ENCODE measurements at places on chromosomes 7 and 10.

DNA sequence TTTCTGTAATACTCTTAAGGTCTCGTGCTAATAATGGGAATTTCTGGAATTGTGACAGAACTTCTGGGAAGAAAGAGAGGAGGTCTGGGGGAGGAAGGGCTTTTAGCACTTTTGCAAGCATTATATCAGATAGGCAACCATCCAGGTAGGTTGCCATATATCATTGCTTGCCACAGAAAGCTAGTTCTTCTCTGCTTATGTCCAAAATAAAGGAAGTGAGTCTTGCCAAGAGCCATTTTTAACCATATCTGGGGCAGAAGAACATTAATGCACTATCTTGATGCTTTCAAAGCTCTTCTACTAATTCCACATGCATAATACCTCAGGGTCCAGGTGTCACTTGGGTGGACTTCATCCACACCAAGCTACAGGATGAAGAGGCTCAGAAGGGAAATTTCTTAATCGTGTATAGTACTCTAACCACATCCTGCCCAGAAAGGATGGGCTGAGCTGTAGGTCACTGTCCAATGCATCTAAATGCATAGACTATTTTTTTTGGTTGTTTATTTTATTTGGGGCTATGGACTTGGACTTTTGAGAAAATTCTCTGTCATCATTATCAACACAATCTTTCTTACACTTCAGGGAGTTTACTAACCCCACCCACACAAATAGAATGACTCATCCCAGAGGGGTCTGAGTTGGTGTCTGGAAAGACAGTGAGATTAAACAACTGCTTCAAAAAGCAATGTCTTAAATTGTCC lies 68.9 kb upstream of the ADO start:
- DNase-seq, result no peak

DNA sequence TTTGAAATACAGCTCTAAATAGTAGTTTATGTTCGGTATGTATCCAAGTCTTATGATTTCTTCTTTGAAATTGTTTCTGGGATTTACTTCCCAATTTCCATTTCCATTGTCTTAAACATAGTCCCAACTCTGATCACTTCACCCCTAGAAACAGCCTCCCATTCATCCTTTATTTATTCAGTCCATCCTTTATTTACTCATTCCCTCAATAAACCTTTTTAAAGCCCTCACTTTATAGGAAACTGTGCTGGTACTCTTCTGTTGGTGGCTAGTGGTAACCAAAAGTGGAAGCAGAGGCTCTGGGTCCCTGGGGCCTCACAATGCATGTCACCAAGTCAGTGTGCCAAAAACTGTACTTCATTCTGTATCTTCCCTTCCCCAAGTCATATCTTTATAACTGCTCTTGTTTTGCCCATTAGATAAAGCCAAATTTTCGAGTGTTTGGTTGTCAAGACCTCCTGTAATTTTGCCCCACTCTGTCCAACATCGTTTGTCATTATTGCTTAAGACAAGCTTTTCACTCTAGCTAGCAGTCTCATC lies 3.9 kb upstream of the EPC1 start:
- no peak for DNase-seq

DNA sequence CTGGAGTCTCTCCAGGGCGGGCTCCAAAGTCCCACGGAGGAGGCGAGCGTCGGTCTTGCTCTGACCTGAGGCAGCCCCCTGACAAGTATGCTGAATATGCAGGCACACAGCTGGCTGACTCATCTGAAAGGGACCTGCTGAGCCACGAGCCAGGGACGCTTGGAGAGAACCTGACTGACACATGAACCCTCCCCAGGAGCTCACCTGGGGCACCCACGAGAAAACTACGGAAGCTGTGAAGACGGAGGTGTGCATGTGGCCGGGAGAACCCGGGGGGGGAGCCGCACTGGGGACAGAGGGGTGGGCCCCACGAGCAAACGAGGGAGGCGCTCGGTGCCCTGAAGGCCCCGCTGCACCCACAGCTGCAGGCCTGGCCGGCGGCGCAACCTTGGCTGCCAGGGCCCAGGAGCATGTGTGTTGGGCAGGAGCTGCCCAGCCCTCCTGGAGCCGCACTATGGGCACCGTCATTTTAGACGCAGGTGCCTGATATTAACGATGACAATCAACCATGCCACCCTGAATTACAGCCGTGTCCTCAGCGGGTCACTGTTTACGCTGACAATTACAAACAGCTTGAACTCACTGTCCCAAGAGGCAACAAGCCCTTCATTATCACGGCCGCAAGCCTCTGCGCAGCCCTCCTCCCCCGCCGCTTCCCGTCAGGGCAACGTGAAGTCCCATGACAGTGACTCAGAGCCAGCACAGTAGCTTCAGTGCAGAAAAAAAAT lies 64.7 kb downstream of the DIP2C start:
- no peak for DNase-seq

GRCh38 chr7:4277936-4278335 lies 404.2 kb upstream of the FOXK1 start:
- no peak for DNase-seq

- no peak for DNase-seq
Observed at GRCh38 chr7:158943713-158944112, 87.4 kb downstream of the DYNC2I1 start.

GRCh38 chr7:31640381-31640780 lies 46.6 kb upstream of the PPP1R17 start:
- no peak for DNase-seq

DNA sequence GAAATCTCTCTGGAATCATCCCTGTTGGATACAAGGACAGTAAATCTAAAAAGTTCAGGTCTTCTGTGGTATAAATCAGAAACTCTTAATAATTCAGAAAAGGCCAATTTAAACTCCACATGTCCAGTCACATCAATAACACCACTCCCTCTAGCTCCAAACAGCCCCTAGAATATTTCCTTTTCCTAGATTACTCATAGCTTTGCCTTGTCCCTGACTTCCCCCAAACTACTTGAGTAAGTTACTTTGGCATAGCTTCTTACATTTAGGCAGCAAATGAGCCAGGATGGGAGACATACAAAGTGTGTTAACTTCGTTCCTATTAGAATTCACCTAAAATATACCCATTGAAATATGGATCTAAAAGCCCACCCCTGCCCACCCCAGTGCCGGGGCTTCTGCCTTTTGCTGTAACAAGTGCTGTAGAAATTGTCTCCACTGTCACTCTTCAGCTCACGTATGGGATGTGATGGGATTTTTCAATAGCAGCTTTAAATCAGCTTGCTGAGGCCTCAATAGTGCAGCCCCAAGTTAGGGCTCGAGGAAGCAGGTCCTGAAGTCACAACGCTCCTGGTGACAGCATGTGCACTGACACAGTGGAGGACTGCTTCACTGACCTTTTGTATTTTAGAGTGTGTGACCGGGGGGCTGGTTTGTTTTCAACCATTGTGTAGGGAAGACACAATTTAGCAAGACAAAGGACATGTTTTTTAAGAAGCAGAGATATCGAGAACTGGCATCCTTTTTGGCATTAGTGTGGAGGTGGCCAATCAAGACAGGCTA lies 218.2 kb upstream of the KMT2E start:
- no peak for DNase-seq

GRCh38 chr7:30931161-30931928 lies 19.7 kb downstream of the AQP1 start:
- DNase-seq, result no peak

DNA sequence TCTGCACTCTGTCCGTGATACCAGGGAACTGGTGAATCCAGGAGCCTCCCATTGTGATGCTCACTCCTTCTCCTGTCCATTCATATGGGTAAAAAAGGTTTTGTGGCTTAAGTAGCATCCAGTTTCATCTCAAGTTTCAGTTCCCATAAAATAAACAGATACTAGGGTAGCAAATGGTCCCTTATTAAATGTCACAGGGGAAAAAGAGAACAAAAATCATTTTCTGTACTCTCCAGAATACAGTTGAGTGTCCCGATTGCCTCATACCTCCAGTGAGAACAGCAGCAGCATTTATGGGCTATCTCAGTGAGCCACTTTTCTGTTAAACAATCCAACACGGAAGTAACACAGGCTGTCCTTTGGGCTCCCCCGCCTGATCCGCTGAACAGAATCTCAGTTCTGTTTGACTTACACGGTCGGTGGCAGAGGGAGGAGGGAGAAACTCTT lies 179.6 kb downstream of the CELF2 start:
- DNase-seq, result no peak

- DNase-seq, result no peak
Observed at GRCh38 chr7:47444376-47445098, 137.4 kb downstream of the TNS3 start.

- DNase-seq, result no peak
Observed at GRCh38 chr10:101793526-101793925, 10.3 kb upstream of the NPM3 start.

DNA sequence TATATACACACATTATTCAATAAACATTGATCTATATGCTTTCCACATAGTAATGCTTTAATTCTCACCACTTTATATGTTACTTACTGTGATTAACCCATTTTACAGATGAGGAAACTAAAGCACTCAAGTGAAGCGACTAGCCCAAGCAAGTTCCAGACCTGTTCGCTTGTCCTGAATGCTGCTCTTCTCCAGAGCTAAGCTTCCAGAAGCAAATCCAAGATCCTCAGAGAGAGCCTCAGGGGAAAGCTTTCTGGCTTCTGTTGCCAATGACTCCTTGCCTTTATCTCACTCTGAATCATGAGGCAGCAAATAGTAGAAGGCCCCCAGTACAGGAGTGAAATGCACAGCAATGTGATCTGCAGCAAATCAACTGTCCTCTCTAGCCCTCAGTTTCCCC lies 32.2 kb downstream of the XPNPEP1 start:
- DNase-seq, result no peak

- no peak for DNase-seq
Observed at GRCh38 chr10:76041551-76041950, 610.1 kb downstream of the LRMDA start.

- no peak for DNase-seq
Observed at GRCh38 chr7:18354108-18355085, 141.2 kb upstream of the HDAC9 start.

DNA sequence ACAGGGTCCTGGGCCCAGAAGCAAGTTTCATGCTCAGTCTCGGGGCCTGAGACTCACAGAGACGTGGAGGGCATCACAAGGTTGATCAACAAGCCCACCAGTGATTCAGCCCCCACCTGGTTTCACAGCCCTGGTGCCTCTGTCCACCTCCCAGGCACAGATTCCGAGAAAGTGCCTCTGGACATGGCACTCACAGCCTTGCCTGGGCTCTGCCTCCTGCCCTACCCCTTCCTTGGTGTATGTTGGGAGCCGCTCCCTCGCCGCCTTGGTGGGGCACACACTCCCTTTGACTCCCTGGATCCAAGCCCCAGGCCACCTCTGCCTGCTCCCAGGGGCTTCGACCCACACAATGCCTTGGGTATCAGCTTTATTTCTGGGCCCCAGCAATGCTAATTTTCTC lies 200.8 kb upstream of the PPP2R2D start:
- no peak for DNase-seq

GRCh38 chr7:40202851-40203250 lies 68.0 kb downstream of the SUGCT start:
- DNase-seq, result no peak

DNA sequence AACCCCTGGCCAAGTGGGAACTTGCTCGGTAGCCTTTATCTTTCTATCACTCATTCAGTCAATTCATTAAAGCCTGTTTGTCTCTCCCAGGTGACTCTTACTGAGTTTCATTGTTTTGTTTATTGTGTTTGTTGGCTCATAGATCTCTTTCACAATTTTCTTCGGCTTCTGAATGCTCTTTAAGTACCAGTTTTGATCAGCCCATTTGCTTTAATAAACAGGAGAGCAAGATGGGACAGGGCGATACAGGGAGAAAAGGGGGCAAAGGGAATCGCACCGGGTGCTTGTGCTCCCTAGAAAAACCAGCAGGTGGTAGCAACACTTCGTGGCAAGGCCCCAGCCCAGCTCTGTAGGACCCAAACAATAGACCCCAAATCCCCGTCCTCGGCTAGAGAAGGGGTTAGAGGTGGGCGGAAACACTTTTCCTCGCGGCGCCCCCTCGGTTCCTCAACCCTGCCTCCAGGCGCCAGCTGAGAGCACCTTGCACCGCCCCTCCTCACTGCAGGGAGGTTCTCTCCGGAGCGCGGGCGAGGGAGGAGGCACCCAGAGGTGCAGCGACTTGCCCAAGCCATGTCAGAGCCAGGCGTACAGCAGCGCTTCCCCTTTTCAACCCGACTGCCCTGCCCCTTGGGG lies 1.0 kb upstream of the EPHB6 start:
- DNase-seq, result no peak

DNA sequence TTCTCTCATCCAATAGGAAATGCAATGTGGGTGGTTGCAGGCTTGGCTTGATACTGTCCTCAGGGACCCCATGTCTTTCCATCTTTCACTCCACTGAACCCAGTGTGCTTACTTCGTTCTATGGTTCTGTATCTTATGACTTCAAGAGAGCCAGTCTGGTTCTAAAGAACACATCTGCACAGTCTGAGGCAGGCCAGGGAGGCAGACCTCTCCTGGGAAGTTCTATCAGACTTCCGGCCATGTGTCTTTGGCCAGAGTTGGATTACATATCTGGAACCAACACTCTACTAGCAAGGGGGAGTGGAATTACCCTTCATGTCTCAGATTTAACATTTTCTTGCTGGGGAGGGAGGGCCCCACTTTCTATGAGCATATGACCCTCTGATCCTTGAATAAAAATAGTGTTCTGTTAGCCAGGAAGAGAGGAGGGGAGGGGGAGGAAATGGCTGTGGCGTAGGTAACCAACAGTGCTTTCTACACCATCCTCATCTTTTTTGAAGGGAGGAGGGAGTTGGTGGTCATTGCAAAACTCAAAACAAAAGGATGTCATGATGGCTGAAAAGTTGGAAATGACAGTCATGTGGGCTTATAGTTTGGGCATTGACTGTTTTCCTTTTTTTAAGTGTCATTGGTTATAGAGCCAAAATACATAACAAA lies 370.2 kb downstream of the GATA3 start:
- DNase-seq, result no peak

DNA sequence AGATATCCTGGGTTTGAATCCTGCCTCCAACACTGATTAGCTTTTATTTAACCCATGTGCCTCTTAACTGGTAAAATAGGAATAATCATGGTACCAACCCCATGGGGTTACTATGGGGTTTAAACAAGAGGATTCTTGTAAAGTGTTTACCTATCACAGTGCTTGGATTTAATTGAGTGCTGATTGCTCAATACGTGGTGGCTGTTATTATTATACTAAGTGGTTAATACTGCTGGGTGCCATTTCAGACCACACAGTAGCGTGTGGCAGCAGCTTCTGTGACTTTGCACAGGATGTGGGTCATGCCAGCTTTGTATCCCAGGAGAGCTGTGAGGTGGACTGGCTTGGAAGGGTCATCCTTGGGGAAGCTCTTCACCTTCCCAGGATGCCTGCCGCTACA lies 177.2 kb downstream of the SEC23IP start:
- no peak for DNase-seq

- DNase-seq, result no peak
Observed at GRCh38 chr10:125629758-125630376, 53.1 kb downstream of the TEX36 start.

- no peak for DNase-seq
Observed at GRCh38 chr7:74235518-74236268, 18.5 kb downstream of the RFC2 start.

GRCh38 chr10:117597216-117597615 lies 54.7 kb downstream of the EMX2 start:
- no peak for DNase-seq

All from NCI-H446 treated with DMSO at 0.1 percent for 48 hours (cell line).